NCI-H446 (cell line): ENCODE measurements at places on chromosomes 5 and 9.
A peak's percentile ranks its signal among the peaks of the same experiment; 100 is the strongest.

DNA sequence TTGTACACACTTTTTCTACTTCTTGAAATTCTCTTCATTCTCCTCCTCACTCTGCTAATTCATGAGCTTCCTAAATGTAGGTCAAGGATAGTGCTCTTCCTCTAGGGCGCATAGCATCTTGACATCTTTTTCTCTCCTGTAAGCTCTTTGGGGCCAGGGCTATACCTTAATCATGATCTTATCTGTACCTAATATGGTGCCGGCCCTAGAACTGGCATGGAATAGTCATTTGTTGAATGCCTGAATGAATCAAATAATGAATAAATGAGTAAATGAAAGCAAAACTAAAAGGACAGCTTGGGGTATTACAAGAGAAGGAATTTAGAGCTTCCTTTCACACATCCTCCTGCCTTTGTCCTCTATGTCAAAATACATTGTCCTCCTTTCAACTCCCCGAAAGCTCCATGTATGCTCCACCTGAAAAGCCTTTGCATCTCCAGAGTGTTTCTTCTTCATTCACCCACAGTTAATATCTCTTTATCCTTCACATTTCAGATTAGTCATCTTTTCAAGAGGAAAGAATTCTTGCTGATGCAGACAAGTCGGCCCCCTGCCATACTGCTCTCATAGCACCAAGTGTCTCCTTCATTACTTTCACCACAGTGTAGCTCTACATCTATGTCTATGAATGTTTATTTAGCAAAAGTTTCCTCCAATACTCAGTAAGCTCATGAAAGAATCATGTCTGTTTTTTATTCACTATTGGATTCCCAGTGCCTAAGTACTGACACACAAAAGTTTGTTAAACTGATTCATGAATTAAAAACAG lies 16.4 kb upstream of the PPP2R2B start:
- no peak for DNase-seq

- peak; percentile 28 for DNase-seq
Observed at GRCh38 chr5:93929131-93929530, 187.7 kb upstream of the POU5F2 start.

GRCh38 chr9:122113574-122113973 lies 20.5 kb upstream of the TTLL11 start:
- no peak for DNase-seq

- DNase-seq: no peak
Observed at GRCh38 chr9:79573412-79573923, 1.7 kb downstream of the TLE4 start.

DNA sequence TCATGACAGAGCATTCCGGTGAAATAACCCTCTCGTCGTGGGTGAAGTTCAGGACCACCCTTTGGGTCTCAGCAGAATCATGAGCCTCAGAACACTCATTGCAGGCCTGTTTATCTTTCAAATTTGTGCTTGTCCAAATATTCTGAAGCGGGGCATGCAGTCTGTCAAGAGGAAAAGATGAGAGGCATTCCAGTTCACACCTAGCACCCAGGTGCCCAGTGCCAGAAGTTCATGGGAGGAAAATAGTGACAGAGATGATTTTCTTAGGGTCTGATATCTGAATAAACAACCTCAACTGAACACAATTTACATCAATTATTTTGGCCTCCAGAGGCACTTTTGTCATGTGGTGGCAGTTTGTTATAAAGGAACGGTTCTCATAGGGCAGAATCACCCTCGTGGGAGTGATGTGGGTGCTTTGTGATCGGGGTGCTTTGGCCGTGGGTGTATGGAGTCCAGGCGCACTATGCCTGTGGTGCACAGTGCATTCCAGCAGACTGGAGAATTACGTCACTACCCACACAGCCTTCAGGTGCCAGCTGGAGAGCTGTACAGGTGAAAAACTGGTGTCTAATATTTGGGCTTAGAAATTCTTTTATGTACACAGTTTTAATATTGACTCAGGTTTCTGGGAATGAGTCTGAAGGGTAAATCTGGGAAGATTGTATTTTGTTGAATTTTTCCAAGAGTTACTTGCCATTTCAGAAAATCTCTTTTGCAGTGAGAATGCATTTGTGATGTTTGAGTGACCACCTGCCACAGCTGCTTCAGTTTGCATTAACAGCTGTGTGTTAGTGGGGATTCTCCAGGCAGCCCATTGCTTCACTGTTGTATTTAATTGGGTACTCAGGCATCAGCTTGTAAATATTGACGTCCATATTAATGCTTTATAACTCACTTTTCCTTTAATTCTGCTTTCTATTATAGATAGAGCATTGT lies 289.3 kb downstream of the FANCC start:
- DNase-seq: no peak

DNA sequence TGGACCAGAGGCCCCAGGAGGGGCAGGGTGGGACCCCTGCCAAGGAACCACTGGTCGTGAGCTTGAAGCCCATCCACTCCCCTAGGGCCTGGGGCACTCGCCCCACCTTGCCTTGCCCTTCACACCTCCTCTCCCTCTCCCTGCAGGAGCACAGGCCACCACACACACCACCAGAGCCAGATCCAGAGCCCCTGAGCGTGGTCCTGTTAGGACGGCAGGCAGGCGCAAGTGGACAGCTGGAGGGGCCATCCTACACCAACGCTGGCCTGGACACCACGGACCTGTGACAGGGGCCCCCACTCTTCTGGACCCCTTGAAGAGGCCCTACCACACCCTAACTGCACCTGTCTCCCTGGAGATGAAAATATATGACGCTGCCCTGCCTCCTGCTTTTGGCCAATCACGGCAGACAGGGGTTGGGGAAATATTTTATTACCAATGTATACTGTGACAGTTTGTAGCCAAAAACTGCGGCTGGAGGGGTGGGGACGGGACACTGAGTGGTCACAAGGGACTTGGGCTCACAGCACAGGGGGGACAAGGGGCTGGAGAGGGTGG lies 14.5 kb downstream of the GPRIN1 start:
- no peak for DNase-seq
